ENCODE measurements at places on chromosomes 6 and 20.

- DNase-seq, result no peak
Measured at GRCh38 chr20:58787211-58788005, 63.3 kb downstream of the GNAS-AS1 start.

DNA sequence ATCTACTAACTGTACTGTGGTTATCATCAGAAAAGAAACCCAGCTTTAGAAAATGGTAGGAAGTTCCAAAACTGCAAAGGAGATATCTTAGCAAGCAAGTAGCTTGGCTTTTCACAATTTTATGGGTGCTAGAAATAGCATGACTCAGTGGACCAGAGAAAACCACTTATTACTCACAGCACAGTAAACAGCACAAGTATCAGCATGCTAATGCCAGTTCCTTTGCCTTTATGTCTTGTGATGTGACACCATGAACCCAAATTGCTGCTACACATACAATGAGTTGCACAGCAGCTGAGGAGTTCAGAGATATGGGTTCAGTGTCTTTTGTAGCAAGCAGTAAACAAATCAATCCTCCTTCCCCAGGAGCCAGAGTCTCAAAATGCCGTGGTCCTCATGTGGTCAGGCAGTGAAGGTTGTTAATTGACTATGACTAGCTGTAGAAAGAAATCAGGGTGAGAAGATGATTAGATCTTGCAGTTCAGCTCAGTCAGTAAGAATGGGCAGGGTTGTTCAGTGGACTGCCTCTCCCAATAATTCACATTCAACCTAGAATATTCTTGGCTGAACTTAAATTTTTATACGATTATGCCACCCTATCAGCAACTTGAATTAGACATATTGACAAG is 73.3 kb downstream of the OPRM1 start:
- no peak for DNase-seq

- no peak for DNase-seq
Measured at GRCh38 chr6:68229566-68229965, 405.5 kb upstream of the ADGRB3 start.

GRCh38 chr20:64181391-64181790 is 17.1 kb downstream of the MYT1 start:
- no peak for DNase-seq

- DNase-seq, result no peak
Measured at GRCh38 chr6:56816370-56816769, 138.5 kb upstream of the BEND6 start.

DNA sequence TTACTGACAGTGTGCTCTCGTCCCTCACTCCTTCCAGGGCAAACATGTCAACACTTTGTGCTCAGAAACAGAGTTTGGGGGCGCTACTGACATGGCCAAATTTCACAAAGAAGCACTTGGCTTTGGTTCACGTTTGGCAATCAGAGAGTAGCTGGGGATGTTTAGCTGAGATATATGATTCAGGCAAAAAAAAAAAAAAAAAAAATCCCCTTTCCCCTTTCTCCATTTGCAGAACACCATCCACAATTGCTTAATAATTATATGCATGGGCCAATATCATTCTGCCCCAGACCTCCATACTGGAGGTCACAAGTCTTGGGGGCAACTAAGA is 128.4 kb upstream of the ADGRF1 start:
- DNase-seq, result no peak

- DNase-seq, result no peak
Measured at GRCh38 chr6:11021003-11021402, 23.1 kb downstream of the ELOVL2 start.

DNA sequence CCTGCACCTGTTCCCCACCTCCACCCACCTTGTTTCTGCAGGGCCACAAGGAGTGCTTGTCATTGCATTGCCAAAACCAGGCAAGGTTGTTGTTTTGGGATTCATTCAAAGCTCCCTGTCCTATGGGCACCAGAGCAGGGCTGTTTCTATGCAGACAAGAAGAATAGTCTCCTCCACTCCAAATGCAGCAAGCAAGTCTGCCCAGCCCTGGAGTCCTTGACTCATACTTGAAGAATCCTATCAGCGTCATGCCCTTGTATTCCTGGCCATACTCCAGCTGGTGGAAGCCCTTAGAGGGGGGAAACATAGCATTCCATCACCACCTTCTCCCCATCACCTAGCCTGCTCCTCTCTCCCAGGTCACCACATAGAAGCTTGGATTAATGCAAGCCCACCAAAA is 145.3 kb upstream of the ECI2 start:
- no peak for DNase-seq

DNA sequence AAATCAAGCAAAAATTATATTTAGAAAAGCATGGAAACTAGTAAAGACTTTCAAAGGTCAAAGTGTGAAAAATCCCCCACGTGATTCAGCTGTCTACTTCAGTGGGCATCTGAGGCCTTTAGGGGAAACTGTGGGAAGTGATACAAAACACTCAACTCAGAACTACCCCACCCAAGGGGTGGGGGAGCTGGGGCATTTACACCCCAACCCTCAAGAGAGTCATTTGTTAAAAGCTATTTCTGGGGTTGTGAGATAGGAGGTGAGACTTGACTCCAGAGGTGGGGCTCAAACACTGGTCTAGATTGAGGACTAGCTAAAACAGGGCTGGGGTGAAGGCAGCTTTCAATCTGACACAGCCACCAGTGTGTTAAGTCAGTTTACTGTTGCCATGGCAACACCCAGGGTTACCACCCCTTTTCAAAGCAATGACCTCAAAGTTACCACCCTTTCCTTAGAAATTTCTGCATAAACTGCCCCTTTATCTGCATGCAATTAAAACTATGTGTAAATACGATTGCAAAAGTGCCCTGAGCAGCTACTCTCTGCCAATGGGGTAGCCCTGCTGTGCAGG is 9.9 kb upstream of the GTSF1L start:
- DNase-seq, result no peak

- no peak for DNase-seq
Measured at GRCh38 chr20:5718896-5719595, 31.2 kb upstream of the SHLD1 start.

DNA sequence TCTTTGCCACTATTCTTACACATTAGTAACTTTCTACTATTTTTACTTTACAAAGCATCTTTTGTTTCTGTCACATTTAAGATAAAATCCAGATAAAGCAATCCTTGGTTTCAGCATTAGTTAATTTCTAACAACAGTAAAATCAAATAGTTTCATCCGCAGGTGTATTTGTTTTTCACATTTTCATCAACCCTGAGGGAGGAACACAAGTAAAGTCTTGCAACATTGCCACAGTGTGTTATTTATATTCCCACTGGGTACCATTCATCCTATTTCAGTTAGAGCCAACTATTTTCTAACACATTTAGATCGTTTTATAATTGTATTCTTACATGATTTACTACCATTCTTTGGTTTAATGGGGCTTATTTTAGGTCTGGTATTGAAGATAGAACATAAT is 908.7 kb upstream of the CITED2 start:
- DNase-seq, result no peak

DNA sequence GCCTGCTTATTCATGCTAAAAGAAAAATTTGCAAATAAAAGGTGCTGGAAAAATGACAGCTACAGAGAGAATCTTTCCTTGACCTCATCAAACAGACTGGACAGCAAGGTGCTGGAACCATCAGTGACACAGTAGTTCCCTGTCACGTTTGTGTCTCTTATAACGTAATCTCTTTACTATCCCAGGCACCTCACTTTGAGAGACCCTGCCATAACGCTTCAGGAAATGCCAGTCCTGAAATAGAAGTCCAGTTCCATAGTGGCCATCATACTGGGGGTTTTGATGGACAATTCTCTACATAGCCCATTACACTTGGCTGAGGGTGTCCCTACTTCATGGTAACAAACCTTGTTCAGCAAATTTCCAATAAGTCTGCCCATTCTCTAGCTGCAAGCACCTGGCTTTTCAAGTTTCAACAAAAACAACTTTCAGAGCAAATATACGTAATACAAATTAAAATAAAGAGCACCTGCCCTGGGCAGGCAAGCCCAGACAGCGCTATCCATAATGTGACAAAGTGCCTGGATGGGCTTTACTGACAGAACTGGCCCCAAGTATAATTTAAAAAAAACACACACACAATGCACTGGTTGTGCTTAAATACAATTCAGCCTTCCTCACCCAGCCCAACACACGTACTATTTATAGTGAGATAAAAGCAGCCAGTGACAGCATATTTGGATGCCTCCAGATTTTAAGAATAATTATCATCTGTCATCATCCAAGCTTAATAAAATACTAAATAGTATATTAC is 38.7 kb downstream of the CNKSR3 start:
- DNase-seq, result no peak

- DNase-seq, result no peak
Measured at GRCh38 chr20:23602241-23602640, 3.5 kb downstream of the CST9 start.

DNA sequence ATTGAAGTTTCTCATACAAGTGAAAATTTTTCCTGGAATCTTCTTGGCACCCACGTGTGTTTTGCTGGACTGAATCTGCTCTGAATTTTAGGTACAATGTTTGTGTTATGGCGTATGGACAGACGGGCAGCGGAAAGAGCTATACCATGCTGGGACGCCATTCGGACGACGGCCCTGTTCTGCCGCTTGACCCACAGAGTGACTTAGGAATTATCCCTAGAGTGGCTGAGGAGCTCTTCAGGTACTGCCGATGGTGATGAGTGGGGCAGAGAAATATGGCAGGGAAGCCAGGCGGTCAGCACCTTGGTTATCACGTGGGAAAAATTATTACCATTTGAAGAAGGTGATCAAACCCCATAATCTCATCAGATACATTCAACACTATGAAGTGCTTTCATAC is 36.3 kb downstream of the KIF25 start:
- peak; percentile 68 for DNase-seq

- no peak for DNase-seq
Measured at GRCh38 chr6:19892260-19892659, 55.1 kb downstream of the ID4 start.

DNA sequence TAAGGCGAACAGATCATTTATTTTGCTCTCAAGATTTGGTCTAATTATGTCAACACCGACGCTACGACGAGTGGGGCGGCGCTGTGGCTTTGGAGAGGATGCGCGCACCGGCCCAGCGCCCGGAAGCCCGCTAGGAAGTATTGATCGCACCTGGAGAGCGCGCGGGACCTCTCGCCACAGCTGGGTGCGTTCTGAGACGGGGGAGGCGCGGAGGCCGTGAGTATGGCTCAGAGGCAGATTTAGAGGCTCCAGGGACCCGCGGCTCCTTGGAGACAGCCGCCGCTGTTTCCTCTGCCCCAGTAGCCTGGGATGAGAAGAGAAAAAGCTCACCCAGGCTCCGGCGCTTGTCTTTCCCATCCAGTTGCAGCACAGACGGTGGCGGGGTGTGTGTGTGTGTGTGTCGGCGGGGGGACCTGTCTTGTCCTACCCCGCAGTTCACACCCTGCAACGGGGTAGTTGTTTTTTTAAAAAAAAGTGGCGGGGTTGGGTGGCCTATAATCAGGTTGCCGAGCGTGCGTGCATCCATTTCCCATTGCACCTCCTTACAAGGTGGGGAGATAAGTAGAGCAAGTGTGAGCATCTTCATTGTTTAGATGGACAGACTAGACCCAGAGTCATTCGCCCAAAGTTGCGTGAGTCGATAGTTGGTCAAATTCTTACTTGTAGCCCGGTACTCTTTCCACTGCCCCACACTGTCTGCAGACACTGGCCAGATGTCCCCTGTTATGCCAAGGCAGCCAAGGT is 11.2 kb downstream of the TFAP2D start:
- no peak for DNase-seq

DNA sequence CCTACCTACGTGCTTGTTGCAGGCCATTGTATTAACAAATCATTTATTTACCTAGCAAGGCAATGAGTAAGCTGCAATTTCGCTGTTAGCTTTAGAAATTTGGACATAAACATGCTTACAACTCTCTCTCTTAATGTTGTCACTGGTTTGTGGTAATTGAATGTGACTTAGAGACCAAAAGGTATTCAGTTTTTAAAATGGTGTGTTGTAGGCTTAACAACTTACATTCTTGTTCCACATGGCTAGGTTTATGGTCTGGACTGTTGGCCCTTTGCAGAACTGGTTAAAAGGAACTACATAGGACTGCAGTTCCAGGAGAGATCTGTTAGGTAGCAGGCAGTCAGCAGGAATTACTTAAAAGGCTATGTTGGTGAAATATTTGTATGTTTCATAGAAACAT is 10.3 kb upstream of the CTAGE9 start:
- no peak for DNase-seq

GRCh38 chr6:140175486-140175885 is 801.0 kb upstream of the CITED2 start:
- no peak for DNase-seq

DNA sequence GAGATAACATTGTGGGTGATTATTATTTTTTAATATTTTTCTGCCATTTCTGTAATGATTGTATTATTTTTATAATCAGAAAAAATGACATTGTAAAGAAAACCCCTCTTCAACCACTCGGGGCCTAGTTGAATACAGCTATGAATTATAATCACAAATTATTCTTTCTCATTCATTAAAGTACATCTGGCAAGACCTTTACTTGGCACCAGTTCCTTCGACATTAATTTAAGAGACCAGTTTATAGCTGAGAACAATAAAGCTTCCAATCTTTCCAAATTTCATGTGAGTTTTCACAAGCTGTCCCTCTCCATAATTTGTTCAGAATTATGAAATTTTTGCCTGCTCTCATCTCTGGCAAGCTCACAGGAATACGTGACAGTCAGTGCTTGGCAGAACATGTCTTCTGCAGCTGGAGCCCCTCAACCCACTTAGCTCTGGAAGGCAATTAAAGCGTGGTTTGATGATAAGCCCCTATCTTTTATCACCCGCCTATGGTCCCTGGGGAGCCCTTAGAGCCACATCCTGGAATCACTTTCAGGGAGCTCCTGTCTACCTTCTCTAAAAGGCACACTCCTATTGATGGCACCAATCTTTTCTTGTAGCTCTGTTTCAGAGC is 237.2 kb upstream of the PRND start:
- DNase-seq, result no peak

GRCh38 chr6:166614589-166614988 is 12.5 kb downstream of the RPS6KA2 start:
- DNase-seq, result no peak

- no peak for DNase-seq
Measured at GRCh38 chr6:119174085-119174445, 95.6 kb upstream of the FAM184A start.

DNA sequence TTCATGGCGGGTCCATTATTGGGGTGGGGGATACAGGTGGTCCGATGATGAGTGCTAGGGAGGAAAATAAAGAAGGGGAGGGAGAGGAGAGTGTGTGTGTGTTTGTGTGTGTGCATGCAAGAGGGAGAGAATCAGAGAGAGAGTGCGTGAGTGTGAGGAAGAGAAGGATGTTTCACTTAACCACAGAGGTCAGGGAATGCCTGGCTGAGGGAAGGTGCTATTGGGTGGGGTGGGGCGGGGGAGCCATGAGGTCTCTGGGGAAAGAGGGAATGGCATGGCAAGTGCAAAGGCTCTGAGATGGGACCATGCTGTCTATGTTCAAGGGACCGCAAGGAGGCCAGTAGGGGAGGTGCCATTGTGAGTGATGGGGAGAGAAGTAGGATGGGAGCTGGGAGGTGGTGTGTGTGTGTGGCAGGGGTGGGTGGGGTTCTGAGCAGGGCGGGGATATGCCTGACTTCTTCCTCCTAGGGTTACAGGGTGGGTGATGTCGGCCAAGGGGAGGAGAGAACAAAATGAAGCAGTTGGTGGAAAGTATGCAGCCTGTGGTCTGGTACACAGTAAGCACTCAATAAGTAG is 23.0 kb downstream of the CEBPB start:
- DNase-seq, result no peak

GRCh38 chr6:68701159-68701558 is 66.1 kb downstream of the ADGRB3 start:
- no peak for DNase-seq

GRCh38 chr6:15949982-15950381 is 178.9 kb upstream of the MYLIP start:
- DNase-seq, result no peak
